ENCODE measurements at places on chromosomes 11 and 22.

- peak; percentile 26 for DNase-seq
Measured at GRCh38 chr11:95531116-95531515, 258.5 kb downstream of the FAM76B start.

GRCh38 chr11:62832336-62833234, at the start of gene TEX54:
Gene TEX54, minus strand, starts transcription at chr11:62832841.
- no peak for DNase-seq

GRCh38 chr11:43649501-43649900, 31.0 kb upstream of the HSD17B12 start:
- DNase-seq = no peak

DNA sequence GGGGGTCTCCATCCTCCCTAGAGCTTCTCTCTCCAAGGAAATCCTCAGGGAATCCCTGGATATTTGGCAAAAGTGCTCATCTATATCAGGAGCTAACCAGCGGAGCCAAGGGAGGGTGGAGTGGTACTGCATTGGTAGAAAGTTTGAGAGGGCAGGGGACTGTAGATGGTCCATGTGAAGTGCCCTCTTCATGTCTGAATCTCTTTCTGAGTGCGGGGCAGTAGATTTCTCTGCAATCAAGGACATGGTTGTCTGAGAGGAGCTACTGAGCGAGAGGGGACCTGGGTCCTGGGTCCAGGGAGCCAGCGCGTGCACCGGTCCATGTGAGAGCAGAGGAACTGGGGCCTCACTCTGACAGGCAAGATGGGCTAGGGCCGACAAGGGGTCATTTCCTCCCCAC, 701 bp downstream of the DIXDC1 start:
- no peak for DNase-seq

- DNase-seq = no peak
Measured at GRCh38 chr11:3094223-3094824, 37.1 kb upstream of the CARS1 start.

DNA sequence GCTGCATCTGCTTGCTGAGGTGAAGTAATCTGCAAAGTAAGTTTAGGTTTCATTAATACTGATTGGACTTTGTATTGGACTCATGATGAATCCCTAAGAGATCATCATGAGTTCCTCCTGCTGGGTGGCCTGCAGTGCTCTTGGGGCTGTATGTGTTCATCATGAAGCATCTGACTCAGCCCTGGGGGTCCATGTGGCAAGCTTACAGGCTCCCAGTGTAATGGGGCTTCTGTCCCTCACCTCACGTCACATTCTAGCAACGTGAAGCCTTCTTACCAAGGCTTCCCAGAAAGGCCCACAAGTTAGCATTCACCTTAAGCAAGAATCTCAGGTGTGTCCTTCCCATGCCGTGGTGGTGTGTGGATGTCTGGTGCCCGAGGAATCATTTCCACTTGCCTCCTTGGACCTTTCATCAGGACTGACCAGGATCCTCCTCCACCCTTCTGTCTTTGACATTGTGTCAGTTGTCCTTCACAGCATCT, 23.7 kb downstream of the CRKL start:
- no peak for DNase-seq

- no peak for DNase-seq
Measured at GRCh38 chr11:85955531-85955930, 100.3 kb downstream of the CCDC83 start.

GRCh38 chr11:121741761-121742361, 289.1 kb upstream of the SORL1-AS1 start:
- DNase-seq = no peak

GRCh38 chr22:17201285-17201945, 17.8 kb downstream of the ADA2 start:
- no peak for DNase-seq

DNA sequence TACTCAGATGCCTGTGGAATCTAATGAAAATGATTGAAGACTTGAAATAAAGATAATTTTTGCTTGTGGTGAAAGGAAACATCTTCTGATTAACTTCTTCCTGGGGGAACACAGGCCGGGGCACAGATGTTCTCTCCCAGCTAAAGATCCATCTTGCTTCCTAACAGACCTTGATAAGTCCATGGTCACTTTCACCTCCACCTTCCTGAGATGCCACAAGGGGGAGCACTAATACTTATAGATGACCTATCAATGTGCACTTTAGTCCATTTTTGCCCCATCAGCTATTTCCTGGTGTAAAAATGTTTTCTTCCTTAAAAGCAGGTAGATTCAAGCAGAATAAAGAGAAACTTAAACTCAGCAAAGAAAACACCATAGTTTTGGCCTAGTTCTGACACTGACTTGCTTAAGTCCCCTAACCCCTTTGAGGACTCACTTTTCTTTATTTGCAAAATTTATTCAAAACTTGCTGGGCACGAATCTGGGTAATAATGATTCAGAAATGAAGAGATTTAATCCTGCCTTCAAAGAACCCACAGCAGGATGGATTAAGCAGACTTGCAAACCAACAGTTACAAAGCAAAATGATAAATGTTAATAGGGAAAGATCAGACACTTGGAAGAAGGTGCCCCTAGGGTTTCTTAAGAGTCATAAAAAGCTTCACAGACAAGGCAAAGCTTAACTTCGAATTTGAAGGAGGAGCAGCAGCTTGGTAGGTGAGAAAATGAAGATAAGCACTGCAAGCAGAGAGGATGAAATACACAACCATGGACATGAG, 158.7 kb downstream of the RAB38 start:
- peak; percentile 88 for DNase-seq

DNA sequence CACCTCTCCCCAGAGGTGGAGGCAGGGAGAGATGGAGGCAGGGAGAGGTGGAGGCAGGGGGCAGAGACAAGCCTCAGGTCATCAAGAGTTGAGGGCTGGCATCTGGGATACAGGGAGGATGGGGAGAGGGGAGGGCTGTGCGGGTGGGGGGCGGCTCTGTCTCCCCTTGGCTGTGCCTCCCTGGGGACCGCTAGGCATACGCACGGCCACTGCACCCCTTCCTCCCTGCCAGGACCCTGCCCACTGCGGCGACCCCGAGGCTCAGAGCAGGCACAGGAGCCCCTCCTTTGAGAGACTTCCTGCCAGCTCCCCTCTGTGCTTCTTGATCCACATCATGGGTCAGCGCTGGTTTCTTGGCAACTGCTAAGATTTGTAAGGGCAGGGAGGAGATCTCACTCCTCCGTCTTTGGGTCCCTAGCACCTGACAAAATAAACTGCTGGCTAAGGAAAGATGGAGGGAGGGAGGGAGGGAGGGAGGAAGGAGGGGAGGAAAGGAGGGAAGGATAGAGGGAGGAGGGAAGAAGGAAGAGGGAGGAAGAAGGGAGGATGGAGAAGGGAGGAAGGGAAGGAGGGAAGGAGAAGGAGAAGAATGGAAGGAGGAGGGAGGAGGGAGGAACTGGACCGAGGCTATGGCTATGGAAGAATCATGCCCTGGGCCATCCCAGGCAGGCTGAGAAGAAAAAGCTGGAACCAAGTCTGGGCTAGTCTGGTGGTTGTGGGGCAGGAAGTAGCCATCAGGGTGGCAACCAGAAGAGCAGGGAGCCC, 18.5 kb downstream of the PRR33 start:
- DNase-seq = no peak
